ENCODE measurements at places on chromosomes 5 and 9.

DNA sequence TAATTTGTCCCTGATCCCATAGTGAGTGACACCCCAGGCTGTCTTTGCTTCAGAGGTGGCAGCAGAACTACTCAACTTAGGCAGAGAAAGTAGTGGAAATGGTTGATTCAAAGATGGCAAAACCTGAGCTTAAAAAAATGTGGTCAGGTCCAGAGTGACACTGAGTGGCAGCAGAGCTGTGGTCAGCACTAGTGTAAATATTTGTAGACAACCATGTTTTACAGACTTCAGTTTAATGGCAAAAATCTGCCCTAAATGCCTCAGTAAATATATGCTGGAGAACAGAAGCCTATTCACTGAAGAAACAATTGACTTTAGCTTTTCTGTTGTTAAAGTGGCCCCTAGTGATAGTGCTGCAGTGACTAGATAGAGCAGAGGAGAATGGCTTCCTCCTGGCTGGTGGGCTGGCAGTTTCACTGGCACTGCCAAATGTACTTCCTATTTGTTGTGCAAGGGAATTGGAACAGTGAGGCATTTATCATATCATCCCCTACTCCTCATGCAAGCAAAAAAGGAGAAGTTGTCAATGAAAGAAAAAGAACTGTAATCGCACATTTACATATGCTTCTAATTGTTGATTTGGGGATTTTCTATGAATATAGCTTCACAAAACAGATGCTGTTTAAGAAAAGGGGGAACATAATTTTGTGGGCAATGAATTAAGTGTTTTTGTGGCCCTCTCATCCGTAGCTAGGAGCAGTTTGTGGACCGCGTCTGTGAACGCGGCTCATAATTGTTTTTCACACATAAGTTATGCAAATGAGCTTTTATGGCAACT, 12.0 kb downstream of the PBX3 start:
- no peak for DNase-seq

DNA sequence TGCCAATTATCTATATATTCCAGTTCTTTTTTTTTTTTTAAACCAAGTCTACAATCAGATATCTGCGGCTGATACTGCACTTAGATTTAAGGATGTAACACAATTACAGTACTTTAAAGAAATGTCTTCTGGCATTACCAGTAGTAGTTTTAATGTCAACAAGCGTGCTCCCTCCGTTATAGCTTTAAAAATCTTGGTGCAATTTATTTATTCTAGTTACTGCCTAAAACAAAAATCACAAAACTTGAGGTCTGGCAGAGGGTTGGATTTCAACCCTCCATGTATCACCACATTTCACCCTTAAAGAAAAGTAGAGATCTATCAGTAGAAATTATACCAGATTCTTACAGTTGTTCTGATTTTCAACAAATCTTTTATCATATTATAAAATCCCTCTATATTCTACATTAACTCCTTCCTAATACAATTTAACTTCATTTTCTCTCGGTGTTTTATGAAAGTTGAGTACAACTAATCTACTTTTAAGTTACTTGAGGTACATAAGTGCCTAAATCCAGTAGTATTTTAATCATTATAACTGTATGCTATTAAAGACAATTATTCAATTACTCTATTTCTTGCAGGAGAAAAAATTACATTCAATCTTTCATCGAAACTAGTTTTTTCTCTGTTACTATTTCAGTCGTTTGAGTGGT, 2.0 kb upstream of the RICTOR start:
- no peak for DNase-seq

DNA sequence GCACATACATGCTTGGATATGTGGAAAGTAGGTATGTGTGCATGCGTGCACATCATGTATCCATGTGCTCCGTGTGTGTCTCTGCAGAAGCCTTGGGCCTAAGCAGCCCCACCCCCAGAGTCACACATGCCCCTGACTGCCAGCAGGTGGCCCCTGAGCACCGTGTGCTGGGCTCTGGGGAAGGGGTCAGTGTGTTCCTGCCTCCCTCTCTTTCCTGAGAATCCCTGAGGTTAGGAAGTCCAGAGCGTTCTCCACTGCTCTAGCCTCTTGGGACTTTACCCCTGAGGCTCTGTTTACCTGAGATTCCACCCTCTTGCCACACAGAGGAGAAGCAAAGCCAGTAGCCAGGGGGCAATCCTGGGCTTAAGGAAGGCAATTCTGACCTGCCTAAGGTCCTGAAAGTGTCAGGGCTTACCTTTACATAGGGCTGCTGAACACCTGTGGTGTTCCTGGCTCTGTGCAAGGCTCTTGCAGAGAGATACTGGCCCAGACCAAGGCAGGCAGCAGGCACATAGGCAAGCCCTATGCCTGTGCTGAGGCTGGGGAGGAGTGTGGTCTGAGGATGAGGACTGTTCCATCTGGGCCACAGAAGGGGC, 207.3 kb downstream of the TMEM38B start:
- no peak for DNase-seq

DNA sequence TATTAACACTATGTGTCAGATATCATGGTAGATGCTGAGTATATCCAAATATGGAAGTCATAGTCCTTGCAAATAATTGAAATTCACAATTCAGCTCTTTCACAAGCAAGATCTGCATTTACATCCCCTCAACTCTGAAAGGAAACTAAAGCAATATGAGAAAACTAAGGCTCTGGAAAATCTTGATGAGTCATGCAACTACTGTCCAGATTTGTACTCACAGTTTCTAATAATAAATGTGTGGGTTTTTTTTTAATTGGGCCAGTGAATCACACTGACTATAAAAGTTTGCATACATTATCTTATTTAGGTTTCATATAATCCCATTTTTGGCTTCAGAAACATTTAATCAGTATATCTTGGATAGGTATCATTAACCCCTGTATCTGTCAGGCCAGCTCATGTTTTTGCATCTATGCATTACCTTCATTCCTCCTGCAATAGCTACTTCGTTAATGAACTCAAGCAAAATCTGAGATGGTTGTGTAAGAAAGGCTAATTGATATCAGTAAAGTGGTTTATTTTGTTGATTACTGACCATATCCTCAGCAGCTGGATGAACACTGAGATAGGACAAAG, 58.7 kb upstream of the PRR16 start:
- no peak for DNase-seq

DNA sequence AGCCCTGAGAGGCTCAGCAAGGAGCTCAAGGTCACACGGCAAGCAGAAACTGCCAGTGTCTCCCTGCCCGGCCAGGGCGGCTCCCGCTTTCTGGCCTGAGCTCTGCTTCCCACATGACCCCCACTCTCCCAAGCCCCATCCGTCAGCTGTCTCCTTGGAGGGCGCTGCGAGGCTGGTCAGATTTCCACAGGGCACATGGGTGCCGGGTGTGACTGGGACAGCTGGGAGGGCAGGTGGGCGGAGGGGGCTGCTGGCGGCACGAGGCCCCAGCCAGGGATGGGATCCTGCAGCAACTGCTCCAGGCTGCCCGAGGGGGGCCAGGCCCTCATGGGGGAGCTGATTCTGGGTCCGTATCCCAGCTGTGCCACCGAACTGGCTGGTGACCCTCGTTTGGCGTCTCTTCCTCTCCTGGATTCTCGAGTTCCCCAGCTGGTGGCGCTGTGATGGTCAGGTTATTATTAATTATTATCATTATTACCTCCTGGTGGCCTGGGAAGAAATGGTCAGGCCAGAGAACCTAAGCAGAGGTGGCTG, 12.9 kb upstream of the WDR38 start:
- no peak for DNase-seq

- DNase-seq = no peak
Observed at GRCh38 chr9:7784472-7784871, 15.1 kb downstream of the DMAC1 start.

DNA sequence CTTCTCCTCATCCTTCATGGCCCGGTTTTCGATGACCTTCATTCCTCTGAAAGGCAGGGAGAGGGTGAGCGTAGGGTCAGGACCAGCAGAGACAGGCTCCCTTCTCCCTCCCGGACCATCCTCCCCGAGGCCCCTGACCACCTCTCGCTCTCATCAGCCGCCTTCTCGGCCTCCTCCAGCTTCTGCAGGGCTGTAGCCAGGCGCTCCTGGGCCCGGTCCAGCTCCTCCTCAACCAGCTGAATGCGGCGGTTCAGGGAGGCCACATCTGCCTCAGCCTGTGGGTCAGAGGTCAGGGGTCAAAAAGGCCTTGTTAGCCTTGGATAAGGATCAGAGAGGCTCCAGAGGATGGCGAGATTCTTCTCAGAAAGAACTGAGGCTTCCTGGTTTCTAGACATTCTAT, 4.2 kb downstream of the TPM2 start:
- DNase-seq = no peak

- no peak for DNase-seq
Observed at GRCh38 chr9:115880221-115880885, 273.2 kb upstream of the PAPPA start.

Data from activated CD8-positive, alpha-beta T cell treated with anti-CD3 and anti-CD28 coated beads, Interleukin-2, amount 10 ng/mL, durations not matched to agents 7 days and 5 days (primary cell).